ENCODE measurements at places on chromosomes 7 and 10.

GRCh38 chr7:16881844-16882243, at the start of gene AGR3:
Gene AGR3 (minus strand): TSS chr7:16881983. CDS start chr7:16878618, 3,365 bp downstream.
- DNase-seq: no peak

DNA sequence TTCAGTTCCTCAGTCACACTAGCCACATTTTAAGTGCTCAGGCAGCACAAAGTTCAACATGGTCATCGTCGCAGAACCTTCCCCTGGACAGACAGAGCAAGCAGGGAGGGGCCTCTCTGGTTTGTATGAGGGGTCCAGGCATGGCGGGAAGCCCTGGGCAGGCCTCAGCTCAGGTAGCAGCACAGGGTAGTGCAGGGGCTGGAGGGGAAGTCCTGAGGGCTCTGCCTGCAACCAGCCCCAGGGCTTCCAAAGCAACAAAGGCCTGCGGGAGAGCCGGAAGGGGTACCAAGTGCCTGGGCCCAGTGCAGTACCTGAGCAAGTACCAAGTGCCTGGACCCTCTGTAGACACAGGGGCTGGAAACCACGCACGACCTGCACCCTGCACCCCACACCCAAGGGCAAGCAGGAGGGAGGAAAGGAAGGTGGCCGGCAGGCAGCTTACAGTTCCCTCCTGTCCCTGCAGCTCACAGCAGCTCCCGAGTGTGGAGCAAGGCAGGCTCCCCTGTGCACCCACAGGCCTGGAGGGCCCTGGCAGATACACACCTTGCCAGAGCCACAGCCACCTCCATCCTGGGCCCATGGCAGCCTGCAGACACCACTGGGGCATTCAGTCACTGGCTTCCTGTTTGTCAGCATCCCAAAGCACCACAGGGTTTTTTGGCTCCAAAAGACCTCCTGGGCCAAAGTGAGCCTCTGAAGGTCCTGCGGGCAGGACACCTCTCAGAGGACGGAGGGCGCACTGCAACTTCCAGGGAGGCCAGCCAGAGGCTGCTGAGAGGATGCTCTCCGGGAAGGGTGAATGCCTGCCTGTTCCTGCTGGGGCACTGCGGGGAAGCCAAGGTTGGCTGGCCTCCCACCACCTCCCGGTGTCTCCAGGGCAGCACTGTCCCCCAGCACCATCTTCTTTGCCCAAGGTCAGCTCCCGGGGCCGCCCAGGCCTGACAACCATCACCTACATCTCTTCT, 6.5 kb upstream of the RET start:
- DNase-seq: no peak

- no peak for DNase-seq
These were observed 17.5 kb downstream of the ATP6V1F start for GRCh38 chr7:128879939-128880746.

GRCh38 chr7:123749537-123749857, 694 bp upstream of the WASL start:
- no peak for DNase-seq

GRCh38 chr7:5218564-5219360, 28.7 kb downstream of the WIPI2 start:
- no peak for DNase-seq

GRCh38 chr7:44685723-44686122, 62.9 kb upstream of the ZMIZ2 start:
- DNase-seq: no peak

DNA sequence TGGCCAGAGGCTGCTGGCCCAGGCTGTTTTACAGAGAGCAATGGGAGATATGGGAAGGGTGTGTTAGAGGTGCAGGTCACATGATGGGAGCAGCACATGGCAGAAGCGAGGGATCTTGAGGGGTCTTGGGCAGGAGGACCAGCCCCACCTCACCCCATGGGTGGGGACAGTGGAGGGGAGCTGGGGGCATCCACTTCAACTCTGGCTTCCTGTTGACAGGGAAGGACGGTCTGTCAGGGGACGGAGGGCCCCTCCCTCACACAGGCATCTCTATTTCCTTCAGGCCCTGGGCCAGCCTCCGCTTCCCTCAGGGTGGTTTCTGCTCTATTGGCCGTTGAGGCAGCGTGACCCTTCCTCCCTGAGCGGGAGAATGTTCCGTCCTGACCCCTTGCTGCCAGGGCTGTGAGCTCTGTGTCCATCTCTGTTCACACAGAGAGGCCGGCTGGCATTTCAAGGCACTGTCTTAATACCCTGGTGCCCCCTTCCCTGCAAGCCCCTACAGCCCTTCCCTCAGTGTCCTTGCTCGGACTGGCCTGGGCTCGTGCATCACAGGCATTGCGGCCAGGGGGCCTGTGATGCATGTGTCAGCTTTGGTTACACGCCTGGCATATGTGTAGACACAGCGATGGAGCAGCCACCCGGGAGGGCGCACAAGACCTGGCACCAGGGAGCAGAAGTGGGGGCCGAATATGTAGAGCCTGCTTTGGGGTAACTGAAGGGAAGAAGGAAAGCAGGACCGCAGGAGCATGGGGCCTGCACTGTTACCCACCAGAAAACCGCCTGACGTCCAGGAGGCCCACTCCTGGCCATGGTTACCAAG, 31.8 kb downstream of the RAMP3 start:
- DNase-seq: no peak

- DNase-seq: no peak
These were observed 4.4 kb downstream of the MRLN start for GRCh38 chr10:59748834-59749233.

GRCh38 chr10:65894961-65895360, 1030.9 kb upstream of the LRRTM3 start:
- DNase-seq: no peak

- no peak for DNase-seq
These were observed 126.7 kb downstream of the RGS10 start for GRCh38 chr10:119415536-119416503.

- DNase-seq: no peak
These were observed 245.0 kb upstream of the YAE1 start for GRCh38 chr7:39321245-39321644.

- no peak for DNase-seq
These were observed 45.3 kb downstream of the RCC1L start for GRCh38 chr7:75028299-75028698.

- DNase-seq: no peak
These were observed 9.0 kb upstream of the TACR2 start for GRCh38 chr10:69425511-69426298.

GRCh38 chr7:51308696-51309095, 7.9 kb downstream of the COBL start:
- no peak for DNase-seq

DNA sequence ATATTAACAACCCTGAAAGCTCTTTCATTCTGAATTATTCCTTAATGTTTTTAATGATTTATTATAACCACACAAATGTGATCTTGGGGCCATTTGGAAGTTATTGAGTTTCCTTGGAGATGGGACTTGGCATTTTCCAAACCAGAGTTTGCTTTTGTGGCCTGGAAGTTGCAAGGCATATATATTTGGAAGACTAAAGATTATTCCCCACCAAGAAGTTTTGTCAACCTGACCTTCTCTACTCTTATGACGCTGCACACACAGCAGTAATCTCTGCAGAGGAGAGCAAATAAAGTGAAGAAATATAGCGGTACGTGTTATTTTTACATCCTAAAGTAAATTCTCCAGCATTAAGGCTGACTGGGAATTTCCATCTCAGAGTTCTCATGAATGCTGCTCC, 397.0 kb downstream of the LRMDA start:
- no peak for DNase-seq

GRCh38 chr7:78146546-78146945, 348.0 kb downstream of the PHTF2 start:
- no peak for DNase-seq

- no peak for DNase-seq
These were observed 109.6 kb downstream of the TMEM130 start for GRCh38 chr7:98760201-98760651.

DNA sequence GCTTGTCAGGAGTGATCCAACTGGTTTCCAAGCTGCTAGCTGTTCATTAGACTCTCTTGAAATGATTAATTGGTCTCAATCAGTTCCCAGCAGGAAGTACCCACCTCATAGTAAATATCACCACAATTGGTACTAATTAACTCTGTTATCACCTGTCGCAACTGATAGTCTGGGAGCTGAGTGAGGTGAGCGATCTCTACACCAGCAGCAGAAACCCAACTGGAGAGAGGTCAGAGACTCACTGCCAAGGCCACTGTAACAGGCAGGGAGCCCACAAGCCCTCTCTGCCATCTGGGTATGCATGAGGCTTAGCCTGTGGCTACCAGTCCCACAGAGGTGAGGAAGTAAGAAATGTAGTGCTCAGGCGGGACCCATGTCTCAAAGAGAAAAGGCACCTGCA, 245.5 kb downstream of the DYNC1I1 start:
- no peak for DNase-seq

DNA sequence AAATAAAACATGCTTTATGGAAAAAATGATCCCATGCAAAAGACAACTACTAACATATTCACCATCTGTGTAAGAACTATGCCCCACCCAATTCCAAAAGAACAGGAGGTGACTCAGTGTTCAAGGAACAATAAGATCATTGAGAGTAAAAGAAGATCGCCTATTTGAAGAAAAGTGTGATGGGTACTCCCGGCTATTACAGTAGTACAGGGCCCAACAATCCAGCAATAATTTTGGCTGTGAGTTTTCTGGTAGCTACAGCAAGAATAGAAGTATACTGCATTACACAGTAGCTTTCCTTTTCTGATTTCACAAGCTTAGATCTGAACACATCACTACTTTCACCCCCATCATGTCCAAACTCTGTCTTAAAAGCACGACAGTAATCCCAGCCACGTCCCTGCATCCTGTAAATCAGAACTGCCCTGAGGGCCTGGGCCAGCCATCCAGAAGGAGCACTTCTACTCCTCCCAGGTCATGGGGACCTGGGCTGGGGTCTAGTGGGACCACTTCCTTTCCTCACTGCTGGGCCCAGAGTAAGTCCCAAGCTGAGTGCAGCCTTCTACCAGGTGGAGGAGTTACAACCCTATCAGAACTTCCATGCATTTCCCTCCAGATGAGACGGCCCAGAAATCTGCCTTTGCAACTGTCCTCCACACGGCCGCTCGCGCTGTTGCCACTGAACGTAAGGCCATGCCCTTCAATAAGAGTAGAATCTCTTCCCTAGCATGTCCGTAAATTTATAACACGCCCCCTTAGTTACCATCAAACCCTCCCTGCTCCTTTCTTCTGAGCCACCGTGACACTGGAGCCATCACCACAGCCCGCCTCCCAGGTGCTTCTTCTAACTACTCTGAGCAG, 7.9 kb downstream of the ESYT2 start:
- DNase-seq: no peak

DNA sequence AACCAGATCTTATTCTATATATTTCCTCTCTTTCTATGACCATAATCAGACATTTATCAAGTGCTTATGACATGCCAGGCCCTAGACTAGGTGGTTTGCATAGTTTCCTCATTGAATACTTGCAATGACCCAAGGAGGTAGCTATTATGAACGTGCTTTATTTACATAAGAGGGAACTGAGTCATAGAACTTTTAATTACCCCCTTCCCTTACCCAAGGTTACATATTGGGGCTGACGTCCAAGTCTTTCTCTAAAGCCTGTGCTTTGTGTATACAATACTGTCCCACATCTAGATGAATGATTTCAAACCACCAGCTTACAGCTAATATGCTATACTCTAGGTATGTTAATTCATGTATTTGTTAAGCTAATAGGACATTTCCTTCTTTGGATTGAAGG, 91.9 kb upstream of the NPY start:
- no peak for DNase-seq

GRCh38 chr7:101782476-101782875, 35.0 kb upstream of the CUX1 start:
- DNase-seq: no peak

GRCh38 chr7:108181073-108181985, 51.2 kb upstream of the LAMB4 start:
- DNase-seq: no peak

- DNase-seq: no peak
These were observed 50.3 kb downstream of the ADCYAP1R1 start for GRCh38 chr7:31102151-31102972.

DNA sequence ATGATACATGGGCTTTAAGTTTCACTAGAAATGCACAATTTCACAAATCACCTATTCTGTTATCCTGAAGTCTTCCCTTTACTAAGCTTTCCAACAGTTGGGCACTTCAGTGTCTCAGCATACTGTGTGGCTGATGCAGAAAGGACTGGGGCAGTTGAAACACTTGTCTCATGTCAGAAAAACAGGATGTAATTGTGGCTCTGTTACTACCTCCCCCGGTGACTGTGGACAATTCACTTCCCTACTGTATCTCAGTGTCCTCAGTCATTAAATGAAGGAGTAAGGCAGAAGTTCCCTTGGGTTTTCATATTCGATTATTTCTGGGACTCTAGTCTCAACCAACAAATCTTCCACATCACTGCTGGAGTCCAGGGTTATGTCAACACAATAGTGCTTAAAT, 17.9 kb downstream of the ANKRD22 start:
- no peak for DNase-seq

GRCh38 chr7:128112781-128113221, 81.6 kb upstream of the LRRC4 start:
- no peak for DNase-seq

DNA sequence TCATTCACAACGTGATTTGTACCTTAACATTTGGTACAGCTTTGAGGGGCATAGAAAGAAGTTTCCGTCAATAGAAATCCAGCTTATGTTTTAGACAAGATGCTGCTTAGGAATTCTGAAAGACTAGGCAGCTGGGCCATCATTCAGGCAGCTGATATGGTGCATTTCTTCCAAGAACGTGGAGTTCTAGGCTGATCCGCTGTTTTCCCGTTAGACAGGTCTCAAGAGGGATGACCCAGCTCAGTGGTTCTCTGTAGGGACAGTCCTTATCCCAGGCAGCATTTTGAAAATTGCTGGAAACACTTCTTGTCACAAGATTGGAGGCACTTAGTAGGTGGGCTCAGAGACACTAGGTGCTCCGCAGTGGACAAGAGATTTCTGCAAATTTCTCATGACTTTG, 242.7 kb upstream of the FOXK1 start:
- DNase-seq: no peak

- DNase-seq: no peak
These were observed 4.6 kb downstream of the PALD1 start for GRCh38 chr10:70482982-70483760.

GRCh38 chr7:144969787-144970186, 133.9 kb upstream of the TPK1 start:
- DNase-seq: no peak

GRCh38 chr7:131623154-131623553, 66.7 kb upstream of the PODXL start:
- DNase-seq: no peak

GRCh38 chr10:43479275-43479674, 42.4 kb downstream of the ZNF487 start:
- no peak for DNase-seq

- DNase-seq: no peak
These were observed 66.3 kb downstream of the MPP7 start for GRCh38 chr10:28236591-28236990.

- no peak for DNase-seq
These were observed 62.4 kb downstream of the ITGB8 start for GRCh38 chr7:20393021-20393610.

GRCh38 chr7:27399791-27400567, 157.4 kb downstream of the EVX1 start:
- no peak for DNase-seq

Data from activated CD4-positive, alpha-beta T cell treated with anti-CD3 and anti-CD28 coated beads for 1 hour (primary cell).